Stromal cell of bone marrow (primary cell): ENCODE measurements at places on chromosomes 1 and 21.
A peak's percentile ranks its signal among the peaks of the same experiment; 100 is the strongest.

GRCh38 chr1:234656944-234657654 lies 47.1 kb upstream of the IRF2BP2 start:
- peak; percentile 99 for DNase-seq

DNA sequence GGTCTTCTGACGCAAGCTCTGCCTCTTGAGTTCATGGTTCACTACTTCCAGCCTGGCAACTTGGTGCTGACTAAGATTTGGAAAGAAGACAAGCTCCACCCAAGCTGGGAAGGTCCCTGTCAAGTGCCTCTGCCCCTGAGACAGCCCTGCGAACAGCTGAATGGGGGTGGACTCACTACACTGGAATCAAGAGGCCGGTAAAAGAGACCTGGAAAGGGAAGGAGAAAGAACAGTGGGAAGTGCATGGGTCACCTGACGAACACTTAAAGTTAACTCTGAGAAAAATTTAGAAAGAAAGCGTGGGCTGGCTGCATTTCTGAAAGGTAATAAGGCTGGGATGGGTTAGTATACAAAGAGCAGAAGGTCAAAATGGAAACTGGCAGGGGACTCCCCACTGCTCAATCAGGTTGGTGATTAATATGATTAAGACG lies 26.1 kb upstream of the ZNF496 start:
- DNase-seq, result peak; percentile 68

DNA sequence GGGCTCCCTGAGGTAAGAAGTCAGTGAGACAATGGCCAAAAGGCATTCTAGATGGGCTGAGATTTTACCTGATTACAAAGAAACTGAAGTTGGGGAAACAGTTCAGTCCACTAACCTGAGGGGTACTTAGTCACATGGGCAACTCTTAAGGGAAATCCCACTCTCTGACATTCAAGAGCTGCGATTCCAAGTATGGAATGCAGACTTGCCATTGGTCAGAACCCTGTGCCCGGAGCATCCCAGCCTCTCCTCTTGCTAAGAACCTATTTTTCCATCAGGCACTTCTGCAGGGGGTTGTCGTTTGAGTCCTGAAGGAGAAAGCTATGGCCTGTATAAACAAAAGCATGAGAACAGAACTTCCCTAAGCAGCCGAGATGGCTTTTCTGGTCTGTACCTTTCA lies 434.9 kb upstream of the DAB1 start:
- no peak for DNase-seq

GRCh38 chr1:94887603-94888171 lies 39.2 kb downstream of the CNN3 start:
- DNase-seq, result no peak

GRCh38 chr1:227887697-227888403 lies 59.9 kb downstream of the WNT9A start:
- DNase-seq, result no peak

- no peak for DNase-seq
These were observed 11.0 kb downstream of the PRKCZ start for GRCh38 chr1:2061065-2061778.

- no peak for DNase-seq
These were observed 49.7 kb downstream of the LRRC8C start for GRCh38 chr1:89682611-89683010.

GRCh38 chr1:59684698-59685097 lies 130.1 kb upstream of the HOOK1 start:
- no peak for DNase-seq

GRCh38 chr1:231072502-231073094 lies 32.5 kb upstream of the FAM89A start:
- DNase-seq, result no peak
